ENCODE measurements at places on chromosomes 2 and 18. TPM values are rescaled to one million over a fixed set of nuclear protein-coding genes. Genes with fewer than 3 reads are reported as not detected.

The NT5C1B gene
- total RNA-seq, result not detected

The RBM44 gene
- 0.32 TPM for total RNA-seq

- DNase-seq, result no peak
Observed at GRCh38 chr2:219951099-219951498, 323.7 kb downstream of the SLC4A3 start.

DNA sequence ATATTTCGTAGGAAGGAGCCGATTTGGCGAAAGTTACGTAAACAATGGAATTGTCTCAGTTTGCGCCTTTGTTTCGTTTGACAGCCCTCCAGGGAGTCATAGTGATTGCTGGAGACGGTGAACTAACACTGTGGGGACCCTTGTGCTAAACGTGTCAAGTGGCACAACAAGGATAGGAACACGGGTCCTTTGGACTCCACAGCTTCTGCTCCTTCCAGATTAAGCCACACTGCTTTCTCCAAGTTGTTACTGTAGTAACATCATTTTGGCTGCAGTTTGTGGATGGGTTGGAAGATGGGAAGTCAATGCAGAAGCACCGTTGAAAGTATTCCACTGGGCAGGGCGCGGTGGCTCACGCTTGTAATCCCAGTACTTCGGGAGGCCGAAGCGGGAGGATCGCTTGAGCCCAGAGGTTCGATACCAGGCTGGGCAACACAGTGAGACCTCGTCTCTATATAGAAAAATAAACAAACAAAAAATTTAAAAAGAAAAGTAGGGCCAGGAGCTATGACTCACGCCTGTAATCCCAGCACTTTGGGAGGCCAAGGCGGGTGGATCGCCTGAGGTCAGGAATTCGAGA is 636 bp upstream of the IMMT start:
- no peak for DNase-seq

GRCh38 chr2:112995346-112995920 is 9.8 kb upstream of the IL36A start:
- no peak for DNase-seq
